ENCODE measurements at places on chromosomes 12 and 14. TPM values are rescaled to one million over a fixed set of nuclear protein-coding genes. Genes with fewer than 3 reads are reported as not detected.

Gene CLEC4E
- total RNA-seq: not detected

Gene PDZRN4
- total RNA-seq: not detected

Gene LRIG3
- total RNA-seq: 25.9 TPM

Gene NRL
- 0.27 TPM for total RNA-seq

Gene NEMF
- total RNA-seq: 46.7 TPM

Gene PTPRR
- total RNA-seq: 0.14 TPM

Gene PTMS
- 119 TPM for total RNA-seq

Gene LUM
- not detected for total RNA-seq

Gene LRRC10
- not detected for total RNA-seq

Gene SMARCC2
- 46.1 TPM for total RNA-seq

Gene RBM19
- total RNA-seq: 27.5 TPM

Gene ERBB3
- 13.3 TPM for total RNA-seq

Gene LBHD2
- total RNA-seq: not detected

Gene STYK1
- total RNA-seq: 3.7 TPM
